ENCODE measurements at places on chromosomes 16 and 17. TPM values are rescaled to one million over a fixed set of nuclear protein-coding genes. Genes with fewer than 3 reads are reported as not detected.

DNA sequence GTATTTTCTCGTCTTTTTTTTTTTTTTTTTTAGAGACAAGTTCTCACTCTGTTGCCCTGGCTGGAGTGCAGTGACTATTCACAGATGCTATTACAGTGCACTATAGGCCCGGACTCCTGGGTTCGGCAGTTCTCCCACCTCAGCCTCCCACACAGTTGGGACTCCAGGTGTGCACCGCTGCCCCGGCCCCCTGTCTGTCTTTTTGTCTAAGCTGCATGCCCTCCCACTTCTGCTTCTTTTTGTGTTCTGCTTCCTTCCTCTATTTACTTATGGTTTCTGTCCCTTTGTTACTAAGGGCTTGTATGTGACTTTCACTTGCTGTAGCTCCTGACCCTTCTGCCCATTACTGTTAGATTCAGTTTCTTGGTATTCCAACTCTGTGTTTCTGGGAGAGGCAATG is 20.5 kb downstream of the SLC7A6 start:
- peaks cover 60% of the 10 kb centered on the region for H3K36me3 ChIP-seq
- H3K4me3 ChIP-seq, result peak overlapping the region; percentile 49
- no peaks in the 10 kb centered on the region for H3K27me3 ChIP-seq
- peak overlapping the region; percentile 96 for H3K27ac ChIP-seq
- DNase-seq, result no peak
- peaks cover 90% of the 10 kb centered on the region for H3K4me1 ChIP-seq

GRCh38 chr16:80656711-80657150 is 115.9 kb downstream of the DYNLRB2 start:
- H3K4me1 ChIP-seq, result peaks cover 8% of the 10 kb centered on the region
- H3K36me3 ChIP-seq, result peaks cover 4% of the 10 kb centered on the region
- no peaks in the 10 kb centered on the region for H3K27me3 ChIP-seq
- H3K27ac ChIP-seq, result peak overlapping the region; percentile 65

DNA sequence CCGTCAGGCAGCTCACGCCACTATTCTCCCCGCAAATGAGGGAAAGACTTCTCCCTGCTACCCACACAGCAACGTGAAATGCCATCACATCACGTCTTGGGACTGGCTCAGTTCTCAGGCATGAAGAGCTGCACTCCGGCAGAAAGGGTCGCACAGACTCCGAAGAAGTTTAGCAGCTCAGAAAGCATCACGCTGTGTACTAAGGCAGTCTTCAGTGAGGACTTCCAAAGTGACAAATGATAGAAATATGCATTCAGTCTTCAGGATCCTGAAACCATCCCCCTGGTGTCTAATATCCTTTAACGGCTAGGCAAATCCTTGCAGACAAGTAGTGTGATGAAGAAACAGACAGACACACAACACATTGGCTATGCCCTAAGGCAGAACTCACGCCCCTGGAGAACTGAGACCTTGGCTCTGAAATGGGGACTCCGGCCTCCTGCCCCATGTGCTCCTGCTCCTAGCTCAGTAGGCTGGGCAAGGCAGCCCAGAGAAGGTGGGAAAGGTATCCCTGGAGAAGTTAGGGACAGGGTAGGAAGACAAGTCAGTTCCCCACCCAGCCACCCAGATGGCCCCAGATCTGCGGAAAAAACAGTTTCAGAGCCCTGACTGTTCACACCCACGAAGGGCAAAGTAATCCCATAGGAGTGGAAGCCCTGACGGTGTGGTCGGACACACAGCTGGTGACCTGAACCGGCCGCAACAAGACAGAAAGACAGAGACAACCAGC is 1.6 kb downstream of the XYLT1 start:
- DNase-seq, result no peak
- peak overlapping the region; percentile 2 for H3K27ac ChIP-seq
- H3K4me1 ChIP-seq, result peaks cover 46% of the 10 kb centered on the region
- peaks cover 2% of the 10 kb centered on the region for H3K36me3 ChIP-seq
- no peaks in the 10 kb centered on the region for H3K27me3 ChIP-seq
- peak overlapping the region; percentile 81 for H3K4me3 ChIP-seq

NPIPB9 gene
- total RNA-seq, result 1.6 TPM

- no peaks in the 10 kb centered on the region for H3K36me3 ChIP-seq
- no peaks in the 10 kb centered on the region for H3K4me1 ChIP-seq
- H3K4me3 ChIP-seq, result no peak overlapping the region
- H3K27ac ChIP-seq, result no peak overlapping the region
- no peaks in the 10 kb centered on the region for H3K27me3 ChIP-seq
- DNase-seq, result no peak
These were observed 107.9 kb upstream of the EEF2KMT start for GRCh38 chr16:5205361-5206040.

CLDN6 gene
- not detected for total RNA-seq

- H3K4me3 ChIP-seq, result no peak overlapping the region
- peaks cover 2% of the 10 kb centered on the region for H3K36me3 ChIP-seq
- DNase-seq, result no peak
- peaks cover 32% of the 10 kb centered on the region for H3K27me3 ChIP-seq
- H3K4me1 ChIP-seq, result peaks cover 6% of the 10 kb centered on the region
- no peak overlapping the region for H3K27ac ChIP-seq
These were observed 52.3 kb downstream of the PRMT7 start for GRCh38 chr16:68362947-68363657.

DNA sequence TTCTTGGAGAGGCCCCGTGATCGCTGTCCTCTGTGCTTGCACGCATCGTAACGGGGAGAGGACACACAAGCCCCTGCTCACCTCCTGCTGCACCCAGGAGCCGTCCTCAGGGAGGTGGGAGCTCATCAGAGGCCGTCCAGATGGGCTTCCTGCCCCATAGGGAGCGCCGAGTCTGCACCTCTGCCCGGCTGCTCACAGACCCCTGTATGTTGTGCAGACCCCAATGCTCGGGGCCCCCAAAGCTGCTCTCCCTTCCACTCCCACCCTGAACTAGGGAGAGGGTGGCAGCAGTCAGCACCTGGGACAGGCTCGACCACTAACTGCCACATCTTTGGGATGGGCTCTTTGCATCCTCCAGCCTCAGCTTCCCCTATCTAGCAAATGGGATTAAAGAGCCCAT is 4.4 kb upstream of the ZNF469 start:
- no peak overlapping the region for H3K4me3 ChIP-seq
- no peak overlapping the region for H3K27ac ChIP-seq
- DNase-seq, result no peak
- H3K36me3 ChIP-seq, result no peaks in the 10 kb centered on the region
- no peaks in the 10 kb centered on the region for H3K4me1 ChIP-seq
- H3K27me3 ChIP-seq, result peaks cover 7% of the 10 kb centered on the region

BAIAP2 gene
- 10.0 TPM for total RNA-seq

- H3K27me3 ChIP-seq, result peaks cover 11% of the 10 kb centered on the region
- H3K27ac ChIP-seq, result no peak overlapping the region
- DNase-seq, result no peak
- no peaks in the 10 kb centered on the region for H3K36me3 ChIP-seq
- H3K4me1 ChIP-seq, result no peaks in the 10 kb centered on the region
These were observed 14.2 kb upstream of the SLC6A2 start for GRCh38 chr16:55641430-55642056.

GRCh38 chr17:39484178-39484577 is 22.9 kb downstream of the CDK12 start:
- no peak overlapping the region for H3K27ac ChIP-seq
- no peak for DNase-seq
- no peaks in the 10 kb centered on the region for H3K27me3 ChIP-seq
- H3K36me3 ChIP-seq, result peaks cover 12% of the 10 kb centered on the region
- peaks cover 16% of the 10 kb centered on the region for H3K4me1 ChIP-seq

ENPP7 gene
- not detected for total RNA-seq

- no peak overlapping the region for H3K27ac ChIP-seq
- DNase-seq, result no peak
- no peaks in the 10 kb centered on the region for H3K4me1 ChIP-seq
- H3K4me3 ChIP-seq, result no peak overlapping the region
- H3K36me3 ChIP-seq, result no peaks in the 10 kb centered on the region
These were observed 266.7 kb downstream of the ENGASE start for GRCh38 chr17:79341222-79341780.

CKLF gene
- total RNA-seq, result 93.0 TPM

- peaks cover 3% of the 10 kb centered on the region for H3K4me1 ChIP-seq
- no peak overlapping the region for H3K4me3 ChIP-seq
- H3K27ac ChIP-seq, result no peak overlapping the region
- peak; percentile 48 for DNase-seq
These were observed 133.3 kb upstream of the CIBAR2 start for GRCh38 chr16:85245307-85246172.

DNA sequence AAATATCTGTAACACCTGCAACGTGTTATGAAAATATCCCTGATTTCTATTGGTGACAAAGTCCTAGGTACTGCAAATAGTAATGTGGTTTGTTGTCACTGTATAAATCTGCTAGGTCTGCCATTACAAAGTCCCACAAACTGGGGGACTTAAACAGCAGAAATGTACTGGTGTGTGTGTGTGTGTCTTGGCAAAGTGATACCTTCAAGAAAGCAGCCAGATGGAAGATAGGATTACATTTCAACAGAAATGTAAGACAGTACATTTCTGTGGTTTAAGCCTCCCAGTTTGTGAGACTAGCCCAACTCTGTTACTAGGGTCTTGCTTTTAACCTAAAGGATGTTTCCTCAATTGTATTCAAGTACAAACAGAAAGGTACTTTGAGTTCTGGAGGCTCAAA is 531.7 kb downstream of the NPIPA7 start:
- H3K4me3 ChIP-seq, result no peak overlapping the region
- H3K4me1 ChIP-seq, result no peaks in the 10 kb centered on the region
- DNase-seq, result no peak
- H3K27ac ChIP-seq, result no peak overlapping the region

THRA gene
- total RNA-seq, result 12.1 TPM

GRCh38 chr17:61423967-61424649 is 24.5 kb downstream of the TBX2 start:
- no peak overlapping the region for H3K27ac ChIP-seq
- no peaks in the 10 kb centered on the region for H3K36me3 ChIP-seq
- H3K4me1 ChIP-seq, result no peaks in the 10 kb centered on the region
- DNase-seq, result no peak
